Myocyte (in vitro differentiated cells): ENCODE measurements at places on chromosomes 5 and 9. TPM values are rescaled to one million over a fixed set of nuclear protein-coding genes. Genes with fewer than 3 reads are reported as not detected.

Gene ANGPTL2
- total RNA-seq = 68.3 and 80.6 TPM in 2 replicates

Gene PCDHA5
- total RNA-seq = 0.03 and 0.05 TPM in 2 replicates

Gene EGR1
- total RNA-seq = 6.2 and 8.1 TPM in 2 replicates

Gene KIAA1191
- 96.3 and 103 TPM in 2 replicates for total RNA-seq

Gene CATSPER3
- total RNA-seq = not detected in 2 replicates

Gene CDKN2B
- 75.8 and 81.1 TPM in 2 replicates for total RNA-seq

Gene ADAMTSL2
- 4.7 and 8.1 TPM in 2 replicates for total RNA-seq
